NCI-H1092 (cell line): ENCODE measurements at places on chromosomes 2 and 18.

- DNase-seq: no peak
These were observed 189.8 kb downstream of the NCK2 start for GRCh38 chr2:105934467-105934866.

- no peak for DNase-seq
These were observed 117.3 kb downstream of the DPP4 start for GRCh38 chr2:161956738-161957137.

DNA sequence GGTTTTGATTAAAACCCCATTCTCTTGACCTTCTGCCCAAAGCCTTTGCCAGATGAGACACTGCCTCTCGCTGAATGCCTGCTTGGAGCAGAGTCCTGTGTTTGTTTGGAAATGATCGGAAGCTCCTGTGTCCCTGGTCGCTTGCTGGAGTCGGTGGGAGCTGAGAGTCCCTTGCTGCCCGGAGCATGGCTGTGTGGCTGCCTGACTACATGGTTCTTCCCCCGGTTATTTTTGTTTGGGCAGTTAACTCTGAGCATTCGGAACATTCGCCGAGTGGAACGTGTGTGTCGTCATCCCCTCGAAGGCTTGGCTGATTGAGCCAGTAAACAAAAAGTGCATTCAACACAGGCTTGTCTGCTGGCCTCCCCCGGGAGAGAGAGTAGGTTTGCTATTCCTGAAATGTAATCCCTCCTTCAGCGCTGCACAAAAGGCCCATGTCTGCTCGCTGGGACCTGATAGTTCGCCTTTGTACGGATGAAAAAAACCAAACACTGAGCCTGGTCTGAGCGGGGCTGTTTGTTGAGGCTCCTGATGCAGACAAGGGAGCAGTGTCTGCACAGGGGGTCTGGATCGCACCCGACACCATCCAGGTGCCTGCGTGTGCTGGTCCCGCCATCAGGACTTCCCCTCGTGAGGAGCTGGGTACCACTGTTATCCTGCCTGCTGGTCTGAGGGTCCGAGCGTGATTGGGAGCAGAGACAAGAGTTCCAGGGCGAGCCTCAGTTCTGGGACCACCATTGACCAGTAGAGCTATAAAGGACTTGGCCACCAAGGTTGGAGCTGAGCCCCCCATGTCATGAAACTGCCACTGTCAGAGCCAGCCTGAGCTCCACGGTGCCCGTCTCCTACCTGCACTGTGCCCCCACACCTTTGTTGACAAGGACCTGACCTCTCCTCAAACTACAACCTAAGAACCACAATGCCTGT lies 83.8 kb downstream of the AGAP1 start:
- DNase-seq: peak; percentile 40

DNA sequence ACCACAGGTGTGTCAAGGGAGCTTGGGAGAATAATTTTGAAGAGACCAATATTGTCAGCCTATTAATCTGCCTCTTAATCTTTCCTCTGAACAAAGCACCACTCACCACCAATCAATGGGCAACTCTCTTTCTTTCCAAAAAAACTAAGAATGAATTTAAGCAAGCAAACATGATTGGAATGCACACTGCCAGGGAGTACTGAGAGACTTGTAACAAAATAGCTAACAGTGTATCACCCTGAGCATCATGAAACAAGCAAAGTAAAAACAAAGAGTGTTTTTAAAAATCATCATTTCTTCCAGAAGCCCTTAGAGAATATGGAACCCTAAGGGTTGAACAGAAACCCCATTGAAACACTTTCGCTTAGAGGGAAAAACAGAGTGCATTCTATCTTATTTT lies 299.7 kb downstream of the DSEL start:
- DNase-seq: no peak

DNA sequence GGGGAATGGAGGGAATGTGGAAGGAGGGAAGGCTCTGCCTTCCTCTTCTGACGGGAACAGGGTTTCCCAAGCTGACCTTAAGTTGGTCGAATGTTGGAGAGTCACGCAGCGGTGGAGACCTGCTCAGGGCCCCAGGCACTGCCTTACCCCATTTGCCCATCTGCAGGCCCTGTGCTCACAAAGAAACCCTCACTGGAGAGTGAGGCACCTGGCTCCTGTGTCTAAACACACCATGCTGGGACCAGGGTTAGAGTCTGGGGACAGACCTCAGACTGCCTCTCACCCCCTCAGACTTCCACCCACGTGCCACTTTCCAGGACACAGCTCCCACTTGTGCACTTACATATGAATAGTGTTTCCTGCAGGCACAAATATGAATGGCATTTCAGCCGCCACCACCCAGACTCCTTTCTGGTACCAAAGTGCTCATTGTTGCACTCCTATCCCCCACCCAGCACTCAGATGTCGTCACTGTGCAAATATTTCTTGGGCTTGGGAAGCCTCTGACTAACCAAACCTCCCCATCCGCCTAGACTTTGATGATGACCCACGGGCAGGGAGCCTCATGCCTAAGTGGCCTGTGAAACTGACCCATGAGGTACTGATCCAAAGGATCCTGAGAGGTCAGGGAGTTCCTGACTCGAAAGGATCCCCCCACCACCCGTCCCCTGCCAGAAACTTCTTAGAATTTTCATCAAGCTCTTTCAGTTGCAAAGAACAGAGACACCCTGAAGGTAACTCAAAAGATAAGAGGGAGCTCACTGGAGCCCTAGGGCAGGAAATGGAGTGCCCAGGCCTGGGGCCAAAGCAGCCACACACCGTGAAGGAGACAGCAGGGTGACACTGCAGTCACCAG lies 78.3 kb downstream of the STPG4 start:
- no peak for DNase-seq

- DNase-seq: no peak
These were observed 165.6 kb upstream of the VRK2 start for GRCh38 chr2:57880967-57881366.

GRCh38 chr2:50591021-50591420 lies 440.9 kb downstream of the NRXN1 start:
- DNase-seq: no peak

GRCh38 chr18:47781561-47781960 lies 148.9 kb downstream of the SMAD2 start:
- no peak for DNase-seq

GRCh38 chr2:190468814-190469569 lies 60.8 kb downstream of the MFSD6 start:
- DNase-seq: peak; percentile 88
